Hindlimb muscle (tissue), 1 donor: ENCODE measurements at places on chromosomes 6 and 20.

- no peak for DNase-seq
Measured at GRCh38 chr6:16396497-16397319, 158.3 kb downstream of the GMPR start.

GRCh38 chr6:161168281-161168891, 105.5 kb downstream of the AGPAT4 start:
- peak; percentile 26 for DNase-seq

DNA sequence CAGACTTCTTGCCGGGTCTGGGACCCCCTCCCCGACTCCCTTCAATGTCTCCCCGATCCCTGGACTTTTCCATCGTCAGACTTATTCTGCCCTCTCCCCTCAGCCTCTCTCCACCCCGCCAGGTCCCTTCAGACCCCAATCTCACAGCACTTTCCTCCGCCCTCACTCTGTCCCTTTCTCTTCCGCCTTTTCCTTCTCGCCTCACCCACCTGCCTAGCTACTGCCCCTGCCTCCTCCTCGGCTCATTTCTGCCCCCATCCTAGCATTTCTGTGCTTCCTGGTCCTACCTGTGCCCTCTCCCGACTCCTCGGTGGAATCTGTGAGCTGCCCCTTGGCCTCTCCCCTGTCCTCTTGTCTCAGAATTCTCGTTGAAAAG, 616 bp downstream of the CHMP4B start:
- no peak for DNase-seq

DNA sequence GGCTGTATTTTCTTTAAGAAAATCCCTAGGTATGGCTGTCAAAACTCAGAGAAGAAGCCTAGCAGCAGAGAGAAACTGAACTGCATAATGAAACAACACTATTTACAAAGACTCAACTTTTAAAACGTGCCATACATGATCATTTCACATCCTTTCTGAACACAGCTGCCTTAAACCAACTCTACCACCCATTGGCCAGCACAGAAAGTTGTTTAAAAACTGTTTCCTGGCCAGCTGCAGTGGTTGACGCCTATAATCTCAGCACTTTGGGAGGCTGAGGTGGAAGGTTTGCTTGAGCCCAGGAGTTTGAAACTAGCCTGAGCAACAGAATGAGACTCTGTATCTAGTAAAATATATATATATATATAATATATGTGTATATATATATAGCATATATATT, 336.4 kb upstream of the SOX4 start:
- no peak for DNase-seq
